NCI-H2029 (cell line): ENCODE measurements at places on chromosomes 11 and 22.

GRCh38 chr11:102560555-102561011 lies 30.0 kb upstream of the MMP7 start:
- no peak for DNase-seq

- DNase-seq, result no peak
These were observed 25.1 kb downstream of the GGT5 start for GRCh38 chr22:24219750-24220149.

DNA sequence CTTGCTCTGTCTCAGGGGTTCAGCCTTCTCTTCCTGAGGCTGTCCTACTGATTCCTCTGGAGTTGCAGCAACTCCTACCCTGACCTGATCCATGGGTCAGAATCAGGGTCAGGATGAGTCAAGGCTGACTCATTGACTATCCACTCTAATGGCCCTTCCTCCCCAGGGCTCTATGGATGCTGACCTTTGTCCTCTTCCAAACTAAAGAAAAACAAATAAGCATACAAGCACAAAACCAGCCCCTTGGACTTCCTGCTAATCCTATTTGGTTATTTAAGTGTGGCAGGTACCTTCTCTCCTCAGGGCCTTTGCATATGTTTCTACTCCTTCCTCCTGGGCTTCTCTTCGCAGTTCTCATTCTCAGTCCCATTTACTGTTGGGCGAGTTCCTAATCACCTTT lies 204.5 kb upstream of the NAV2 start:
- DNase-seq, result no peak

DNA sequence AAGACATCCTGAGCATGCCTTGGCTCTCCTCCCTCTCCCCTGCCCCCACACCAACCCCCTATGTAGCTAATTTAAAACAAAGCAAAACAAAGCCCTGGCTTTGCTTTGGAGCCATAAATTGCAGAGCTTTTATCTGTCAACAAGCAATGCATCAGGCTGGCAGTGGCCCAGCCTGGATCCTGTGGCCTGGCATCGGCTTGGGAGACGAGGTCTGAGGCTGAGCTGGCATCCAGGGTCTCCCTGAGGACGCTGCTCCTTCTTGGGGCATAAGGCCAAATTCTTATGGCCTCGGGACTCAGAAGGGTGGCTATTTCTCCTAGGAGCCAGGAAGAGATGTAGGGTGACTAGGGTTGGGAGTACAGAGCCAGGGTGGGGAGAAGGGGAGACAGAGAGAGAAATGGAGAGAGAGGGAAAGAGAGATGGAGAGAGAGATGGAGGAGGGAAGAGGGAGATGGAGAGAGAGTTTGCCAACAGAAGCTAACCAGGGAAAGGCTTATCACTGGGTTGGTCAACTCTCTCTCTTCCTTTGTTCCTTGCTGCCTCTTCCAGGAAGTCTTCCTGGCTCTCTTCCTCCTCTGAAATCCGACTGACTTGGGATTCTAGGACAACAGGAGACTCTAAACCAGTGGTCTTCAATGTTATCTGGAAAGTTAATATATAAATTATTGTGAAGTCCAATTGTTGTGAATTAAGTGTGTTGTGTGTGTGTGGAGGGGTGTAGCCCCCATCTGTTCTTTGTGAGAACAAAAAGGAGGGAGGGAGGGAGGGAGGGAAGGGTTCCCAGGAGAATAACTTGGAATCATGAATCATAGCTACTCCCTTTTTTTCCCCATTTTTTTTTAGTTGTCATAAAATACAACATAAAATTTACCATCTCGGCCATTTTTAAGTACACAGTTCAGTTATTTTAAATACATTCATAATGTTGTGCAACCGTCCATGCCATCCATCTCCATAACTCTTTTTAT lies 29.1 kb downstream of the TSPAN18 start:
- DNase-seq, result no peak

DNA sequence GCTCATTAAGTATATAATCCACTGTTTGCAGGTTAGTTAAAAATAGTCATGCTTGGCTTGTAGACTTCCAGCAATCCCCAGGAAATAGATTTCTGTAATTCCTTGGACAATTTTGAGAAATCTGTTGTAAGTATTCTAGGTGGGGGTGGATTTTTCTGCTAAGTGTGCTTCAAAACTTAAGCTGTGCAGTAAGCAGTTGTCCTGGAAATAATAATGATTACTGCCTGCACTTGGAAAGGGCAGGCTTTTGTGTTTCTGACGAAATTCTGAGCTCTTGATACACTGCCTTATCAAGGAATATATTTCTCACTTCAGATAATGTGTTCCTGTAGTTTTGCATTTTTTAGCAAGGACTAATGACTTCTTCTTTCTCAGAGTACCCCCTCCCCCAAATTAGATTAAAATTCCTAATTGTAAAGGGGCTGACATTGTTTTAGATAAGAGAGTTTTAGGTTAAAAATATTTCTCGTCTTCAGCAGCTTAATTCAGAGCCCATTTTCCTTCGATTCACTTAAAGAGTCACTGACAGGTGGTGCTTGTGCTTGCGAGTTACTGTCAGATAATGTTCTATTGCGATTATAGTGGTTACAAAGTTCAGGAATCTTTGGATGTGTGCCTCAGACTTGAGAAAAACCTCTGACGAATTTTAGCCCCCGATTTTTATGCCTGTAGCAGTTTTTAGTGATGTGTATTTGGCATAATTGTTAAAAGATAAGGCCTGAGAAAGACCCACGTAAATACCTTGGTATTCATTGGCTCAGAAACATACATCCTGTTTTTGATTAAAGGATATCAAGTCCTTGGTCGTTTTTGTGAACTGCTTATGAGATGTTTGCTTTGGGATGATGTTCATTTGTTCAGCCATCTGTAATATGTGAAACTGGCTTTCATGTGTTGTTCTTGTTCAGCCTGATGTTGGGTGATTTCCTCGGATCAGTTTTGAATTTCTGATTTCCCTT lies 120.5 kb downstream of the HIPK3 start:
- no peak for DNase-seq

DNA sequence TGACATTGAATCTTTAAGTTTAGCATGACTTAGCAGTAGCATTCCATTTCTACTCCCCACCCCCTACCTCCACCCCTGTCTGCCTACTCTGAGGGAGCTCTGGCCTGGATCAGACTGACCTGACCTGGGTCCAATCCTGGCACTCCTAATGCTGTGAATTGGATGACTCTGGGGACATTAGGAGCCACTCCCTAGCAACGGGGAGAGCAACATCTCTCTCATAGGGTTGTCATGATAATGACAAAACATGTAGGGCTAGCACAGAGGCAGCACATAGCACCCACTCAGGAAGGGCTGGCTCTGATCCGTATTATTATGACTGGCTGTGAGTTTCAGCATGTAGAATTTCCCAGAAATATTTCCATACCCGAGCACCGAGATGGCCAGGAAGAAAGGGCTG lies 40.5 kb downstream of the CABIN1 start:
- DNase-seq, result no peak

- no peak for DNase-seq
These were observed 49.2 kb downstream of the CNTN5 start for GRCh38 chr11:99069856-99070444.

DNA sequence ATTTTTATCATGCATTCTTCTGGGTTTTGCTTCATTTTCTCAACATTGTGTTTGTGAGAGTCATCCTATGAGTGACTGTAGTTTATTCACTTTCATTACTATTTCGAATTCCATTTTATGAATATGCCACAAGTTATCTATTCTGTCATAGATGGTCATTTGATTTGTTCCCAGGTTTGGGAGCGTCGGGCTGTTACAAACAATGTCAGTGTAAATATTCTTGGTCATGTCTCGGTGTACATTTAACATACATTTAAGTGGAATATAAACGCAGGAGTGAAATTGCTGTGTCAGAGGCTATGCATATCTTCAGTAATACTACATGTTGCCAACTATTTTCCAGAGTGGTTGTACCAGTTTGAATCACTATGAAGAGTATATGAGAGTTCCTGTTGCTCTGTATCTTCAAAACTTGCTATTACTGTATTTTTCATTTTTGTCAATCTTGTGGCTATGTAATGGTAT lies 2.4 kb downstream of the TRIM44 start:
- DNase-seq, result no peak

DNA sequence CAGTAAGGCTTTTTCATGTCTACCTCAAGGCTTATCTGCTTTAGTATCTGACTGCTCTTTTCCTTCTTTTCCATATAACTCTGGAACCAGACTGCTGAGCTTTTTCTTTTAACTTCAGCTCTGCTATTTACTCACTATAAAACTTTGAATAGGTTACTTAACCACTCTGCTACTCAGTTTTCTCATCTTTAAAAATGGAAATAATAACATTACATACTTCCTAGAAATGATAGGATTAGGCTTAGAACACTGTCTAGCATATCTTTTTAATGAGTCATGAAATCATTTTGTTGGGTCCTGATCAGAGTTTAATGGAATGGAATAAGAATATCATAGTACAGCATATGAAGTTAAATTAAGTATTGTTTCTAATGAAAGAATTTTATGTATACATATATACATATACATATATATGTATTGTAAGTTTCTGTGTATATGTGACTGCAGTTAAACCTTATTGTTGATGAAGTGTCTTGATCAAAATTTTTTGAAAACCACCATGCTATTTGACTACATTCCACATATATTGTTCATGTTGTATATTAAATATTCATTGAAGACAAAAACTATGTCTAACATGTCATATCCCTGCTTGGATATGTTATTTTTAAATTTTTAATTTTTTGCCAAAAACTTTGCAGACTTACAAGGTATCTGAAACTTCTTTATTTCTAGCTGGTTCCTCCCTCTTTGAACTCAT lies 120.2 kb downstream of the METTL15 start:
- no peak for DNase-seq

DNA sequence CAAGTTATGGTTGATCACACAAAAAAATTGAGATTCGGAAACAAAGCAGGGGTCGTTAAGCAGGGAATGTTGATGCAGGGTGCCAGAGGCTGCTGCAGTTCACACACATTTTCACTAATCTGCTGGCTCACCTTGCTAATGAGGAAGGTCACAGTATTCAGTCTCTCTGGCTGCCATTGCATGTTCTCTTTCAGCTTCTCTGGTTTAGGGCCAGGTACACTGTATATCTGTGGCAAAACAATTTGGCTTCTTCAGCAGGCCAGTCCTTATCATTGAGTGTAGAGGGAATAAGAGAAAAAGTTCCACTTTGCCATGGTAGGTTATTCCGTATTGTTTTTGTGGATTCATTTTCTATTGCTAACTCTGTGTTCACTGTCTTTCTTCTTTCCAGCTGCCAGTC lies 283.7 kb upstream of the ANO3 start:
- DNase-seq, result no peak

DNA sequence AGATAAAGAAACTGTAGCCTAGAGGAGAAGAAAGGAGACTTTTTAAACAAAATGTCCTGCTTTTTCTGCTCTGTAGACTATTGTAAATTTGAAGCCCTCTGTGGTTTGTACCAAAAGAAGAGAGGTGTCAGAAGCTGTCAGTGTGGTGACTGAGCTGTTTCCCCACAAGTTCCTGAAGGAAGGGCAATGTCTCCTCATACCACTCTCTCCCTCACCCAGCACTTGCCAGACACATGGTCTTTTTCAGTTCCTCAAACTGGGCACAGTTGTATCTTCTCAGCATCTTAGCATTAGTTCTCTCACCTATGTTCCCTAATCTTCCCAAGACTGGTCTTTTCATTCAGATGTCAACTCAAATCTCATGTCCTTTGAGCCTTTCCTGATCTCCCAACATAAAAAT lies 4.3 kb downstream of the BCO2 start:
- no peak for DNase-seq

DNA sequence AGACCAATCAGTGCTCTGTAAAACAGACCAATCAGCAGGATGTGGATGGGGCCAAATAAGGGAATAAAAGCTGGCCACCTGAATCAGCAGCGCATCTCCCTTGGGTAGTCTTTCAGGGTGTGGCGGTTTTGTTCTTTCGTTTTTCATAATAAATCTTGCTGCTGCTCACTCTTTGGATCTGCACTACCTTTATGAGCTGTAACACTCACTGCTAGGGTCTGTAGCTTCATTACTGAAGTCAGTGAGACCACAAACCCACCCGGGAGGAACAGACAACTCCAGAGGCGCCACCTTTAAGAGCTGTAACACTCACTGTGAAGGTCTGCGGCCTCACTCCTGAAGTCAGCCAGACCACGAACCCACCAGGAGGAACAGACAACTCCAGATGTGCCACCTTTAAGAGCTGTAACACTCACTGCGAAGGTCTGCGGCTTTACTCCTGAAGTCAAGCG lies 175.5 kb upstream of the PDGFD start:
- DNase-seq, result no peak

DNA sequence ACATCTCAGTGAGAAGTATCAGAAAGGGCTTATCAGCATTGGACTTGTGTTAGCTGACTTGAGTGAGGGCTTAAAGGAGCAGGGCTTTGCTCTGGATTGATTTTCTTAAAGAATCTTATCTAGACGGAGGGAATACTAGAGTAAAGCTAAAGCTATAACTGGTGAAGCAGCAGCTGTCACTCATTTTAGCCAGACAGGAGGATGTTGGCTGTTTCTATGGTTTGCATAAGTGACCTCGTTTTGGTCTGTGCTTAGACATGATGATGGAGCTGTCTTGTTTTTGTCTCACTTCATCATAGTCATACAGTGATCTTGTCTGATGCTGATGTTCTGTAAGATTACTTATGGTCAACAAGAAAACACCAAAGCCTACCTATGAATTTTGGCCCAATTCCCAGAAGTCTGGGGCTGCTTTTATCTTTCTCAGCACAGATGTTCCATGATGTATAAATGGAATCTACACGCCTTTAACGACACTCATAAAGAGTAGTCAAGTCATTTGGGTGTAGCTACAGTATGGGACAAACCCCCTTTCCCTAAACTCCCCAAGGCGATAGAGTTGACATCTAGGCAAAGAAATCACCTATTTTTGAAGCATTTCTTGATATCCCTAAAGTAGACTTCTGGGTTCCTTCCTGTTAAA lies 77.5 kb upstream of the UCP3 start:
- DNase-seq, result no peak

DNA sequence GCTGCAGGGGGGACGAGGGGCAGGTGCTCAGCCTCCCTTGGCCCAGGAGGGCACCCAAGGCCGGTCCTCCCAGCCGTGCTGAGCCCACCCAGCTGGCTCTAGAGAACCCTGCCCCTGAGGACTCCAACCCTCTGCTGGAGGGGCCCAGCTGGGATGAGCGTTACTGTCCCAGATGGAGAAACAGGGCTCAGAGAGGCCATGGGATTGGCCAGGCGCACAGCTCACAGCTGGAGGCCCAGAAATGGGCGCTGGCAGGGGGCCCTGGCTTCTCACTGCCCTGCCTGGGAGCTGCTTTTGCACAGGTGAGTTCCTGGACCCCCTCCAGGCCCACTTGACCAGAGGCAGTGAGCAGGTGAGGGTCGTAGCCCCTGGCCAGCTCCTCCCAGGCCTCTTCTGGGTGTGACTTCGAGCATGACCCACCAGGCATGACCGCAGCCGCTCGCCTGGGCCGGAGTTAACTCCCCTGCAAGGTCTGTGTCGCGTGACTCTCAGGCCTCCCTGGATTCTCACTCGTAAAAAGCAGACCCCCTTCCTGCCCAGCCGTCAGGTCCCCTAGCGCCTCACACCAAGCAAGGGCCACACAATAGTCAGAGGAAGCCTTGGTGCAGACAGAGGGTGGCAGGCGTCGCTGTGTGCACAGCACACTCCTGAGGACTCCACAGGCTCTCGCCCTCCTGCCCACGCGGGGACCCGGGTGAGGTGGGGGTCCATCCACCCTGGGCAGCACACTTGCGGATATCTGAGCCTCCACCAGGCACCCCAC lies 19.7 kb upstream of the IL17REL start:
- DNase-seq, result no peak

- DNase-seq, result no peak
These were observed 111.6 kb downstream of the KCNQ1OT1 start for GRCh38 chr11:2587976-2588748.
